NCI-H2081 (cell line): ENCODE measurements at places on chromosomes 6 and 20.

DNA sequence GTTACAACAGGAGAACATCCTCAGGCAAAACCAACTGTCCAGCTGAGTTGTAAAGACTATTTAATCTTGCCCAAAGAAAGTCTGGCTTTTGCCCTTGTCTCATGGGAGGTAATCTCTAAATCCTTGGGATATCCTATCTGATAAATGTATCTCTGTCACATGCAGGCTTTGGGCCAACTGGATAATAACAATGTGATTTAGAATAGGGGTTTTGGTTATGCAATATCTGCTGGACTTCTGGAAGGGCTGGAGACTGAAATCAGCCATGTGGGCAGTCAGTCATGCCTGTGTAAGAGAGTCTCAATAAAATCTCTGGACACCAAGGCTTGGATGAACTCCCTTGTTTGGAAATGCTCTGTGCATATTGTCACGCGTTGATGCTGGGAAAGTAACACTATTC lies 56.3 kb upstream of the PRL start:
- DNase-seq, result no peak

- DNase-seq, result no peak
Measured at GRCh38 chr6:142470421-142470820, 168.6 kb downstream of the ADGRG6 start.

GRCh38 chr20:19903168-19903811 lies 113.9 kb upstream of the NAA20 start:
- DNase-seq, result peak; percentile 28

DNA sequence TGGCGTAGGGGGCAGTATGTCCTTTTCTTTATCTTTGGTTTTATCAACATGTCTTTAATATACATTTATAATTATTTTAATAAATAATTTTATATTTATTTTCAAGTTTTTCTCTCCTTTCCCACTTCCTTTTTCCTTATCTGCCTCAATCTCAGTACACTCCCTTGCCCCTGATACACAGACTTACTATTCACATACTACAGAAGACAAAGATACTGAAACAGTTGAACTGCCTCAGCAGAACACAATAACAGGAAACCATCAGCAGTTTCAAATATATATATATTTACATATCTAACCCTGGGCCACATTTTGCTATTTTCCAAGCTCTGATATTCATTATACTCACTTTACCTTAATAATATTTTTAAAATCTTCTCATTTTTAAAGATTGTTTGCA lies 19.8 kb downstream of the IBTK start:
- no peak for DNase-seq

- no peak for DNase-seq
Measured at GRCh38 chr20:38130687-38131587, 34.1 kb downstream of the TGM2 start.

DNA sequence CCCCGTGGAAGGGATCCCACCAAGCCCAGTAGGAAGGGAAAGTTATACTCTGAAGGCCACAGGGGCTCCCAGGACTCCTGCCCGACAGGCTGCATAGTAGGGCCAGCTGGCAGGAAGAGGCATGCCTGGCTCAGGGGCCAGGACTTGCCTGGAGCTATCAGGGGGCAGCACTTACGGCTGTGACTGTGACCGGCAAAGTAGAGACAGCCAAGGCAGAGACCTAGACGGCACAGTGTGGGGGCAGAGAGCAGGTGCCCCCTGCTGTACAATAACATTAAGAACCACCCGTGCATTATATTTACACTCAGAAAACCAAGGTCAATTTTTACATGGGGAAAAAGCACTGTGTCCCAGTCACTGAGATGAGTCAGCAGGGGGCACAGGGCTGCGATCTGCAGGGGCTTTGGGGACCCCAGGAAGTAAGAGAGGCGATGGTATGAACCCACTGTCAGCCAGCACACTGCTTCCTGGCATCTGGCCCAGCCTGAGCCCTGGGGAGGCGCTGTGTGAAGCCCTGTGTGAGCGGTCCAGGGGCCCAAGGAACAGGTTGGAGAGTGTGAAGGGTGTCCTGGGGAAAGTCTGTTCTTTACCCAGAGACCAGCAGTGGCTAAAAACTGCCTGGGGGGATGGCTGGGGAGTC lies 9.9 kb downstream of the CCDC167 start:
- DNase-seq, result peak; percentile 38

DNA sequence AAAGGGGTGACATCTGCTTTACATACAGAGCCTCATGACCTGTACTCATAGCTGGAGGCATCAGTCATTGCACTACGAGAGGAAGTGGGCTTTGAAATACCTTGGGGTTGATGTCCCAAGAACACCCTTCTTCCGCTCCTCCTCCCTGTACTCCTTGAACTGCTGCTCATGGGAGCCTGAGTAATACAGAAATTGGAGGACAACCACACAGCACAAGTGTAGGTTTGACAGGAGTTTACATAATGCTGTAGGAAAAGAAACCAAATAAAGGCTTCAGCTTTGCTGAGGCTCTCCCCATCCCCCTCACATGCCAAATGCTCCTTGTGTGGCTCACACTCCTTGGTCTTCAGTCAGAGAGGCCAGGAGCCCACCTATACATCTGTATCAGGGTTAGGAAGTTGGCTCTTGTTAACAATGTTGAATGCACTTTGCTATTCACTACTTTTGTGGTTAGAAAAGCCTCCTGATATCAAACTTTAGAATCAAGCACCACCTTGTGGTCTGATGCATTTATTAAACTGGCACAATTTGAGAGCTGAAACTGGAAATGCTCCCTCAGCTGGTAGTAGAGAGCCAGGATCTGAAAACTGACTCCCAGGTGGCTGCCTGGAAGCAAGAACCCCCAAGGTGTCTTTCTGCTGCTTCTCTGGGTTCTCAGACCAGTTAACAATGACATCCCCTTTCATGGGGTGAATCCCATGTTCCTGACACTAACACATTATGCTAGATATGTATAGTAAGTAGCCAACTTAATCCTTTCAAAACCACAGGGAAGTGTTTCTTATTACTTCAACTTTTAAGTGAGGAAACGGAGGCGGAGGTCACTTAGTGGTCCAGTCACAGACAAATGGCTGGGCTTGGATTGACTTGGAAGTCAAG lies 56.2 kb upstream of the EDN1 start:
- DNase-seq, result peak; percentile 74

DNA sequence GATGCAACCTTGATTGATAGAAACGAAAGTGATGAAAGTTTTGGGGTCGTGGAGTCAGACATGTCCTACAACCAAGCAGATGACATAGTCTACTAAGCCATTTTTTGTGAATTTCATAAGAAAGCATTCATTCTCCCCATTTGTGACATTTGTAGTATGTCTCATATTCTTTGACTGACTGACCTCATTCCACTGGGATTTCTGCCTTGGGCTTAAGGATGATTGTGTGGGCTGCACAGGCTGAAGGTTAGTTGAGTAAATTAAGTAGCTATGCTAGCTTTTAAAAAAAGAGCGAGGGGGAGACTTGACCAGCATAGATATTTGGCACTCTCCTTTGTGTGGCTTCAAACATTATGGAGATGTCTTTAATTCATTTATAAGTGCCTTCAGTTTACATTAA lies 28.9 kb downstream of the STMND1 start:
- DNase-seq, result no peak

GRCh38 chr20:37866051-37866450 lies 36.9 kb upstream of the VSTM2L start:
- DNase-seq, result no peak

DNA sequence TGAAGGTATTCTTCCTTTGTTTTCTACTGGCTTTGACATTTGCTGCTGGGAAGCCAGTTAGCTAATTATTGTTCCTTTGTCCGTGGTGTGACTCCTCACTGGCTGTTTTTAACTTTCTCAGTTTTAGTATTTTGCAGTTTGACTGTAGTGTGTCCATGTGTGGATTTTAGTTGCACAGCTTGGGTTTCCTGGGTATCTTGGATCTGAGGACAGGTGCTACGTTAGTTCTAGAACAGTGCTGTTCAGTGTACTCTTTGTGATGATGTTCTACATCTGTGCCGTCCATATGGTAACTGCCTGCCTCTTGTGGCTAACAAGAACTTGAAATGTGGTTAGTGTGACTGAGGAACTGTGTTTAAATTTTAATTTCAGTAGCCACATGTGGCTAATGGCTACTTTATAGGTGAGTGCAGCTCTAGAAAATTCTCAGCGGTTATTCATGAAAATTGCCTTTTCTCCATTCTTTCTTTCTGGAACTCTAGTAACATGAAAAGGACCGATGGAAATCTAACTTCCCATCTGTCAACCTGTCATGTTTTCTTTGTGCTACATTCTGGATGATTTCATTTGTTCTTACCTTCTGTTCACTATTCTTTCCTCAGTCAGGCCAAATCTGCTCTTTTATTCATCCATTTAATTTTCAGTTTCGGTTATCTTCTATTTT lies 7.4 kb downstream of the SNX9 start:
- DNase-seq, result no peak

DNA sequence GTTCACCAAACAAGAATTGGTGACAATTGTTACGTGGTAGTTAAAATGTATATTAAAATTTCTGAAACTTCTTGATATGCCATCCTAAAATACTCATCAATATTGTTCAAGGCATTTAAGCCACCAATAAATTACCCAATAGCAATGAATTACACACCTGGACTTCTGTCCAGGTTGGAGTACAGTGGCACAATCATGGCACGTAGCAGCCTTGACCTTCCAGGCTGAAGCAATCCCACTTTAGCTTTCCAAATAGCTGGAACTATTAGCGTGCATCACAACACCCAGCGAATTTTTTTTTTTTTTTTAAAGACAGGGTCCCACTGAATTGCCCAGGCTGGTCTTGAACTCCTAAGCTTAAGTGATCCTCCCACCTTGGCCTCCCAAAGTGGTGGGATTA lies 17.2 kb downstream of the SRPK1 start:
- DNase-seq, result no peak

GRCh38 chr20:8876366-8876765 lies 192.5 kb upstream of the PLCB4 start:
- DNase-seq, result no peak

- no peak for DNase-seq
Measured at GRCh38 chr6:78845567-78845966, 21.8 kb upstream of the IRAK1BP1 start.

- DNase-seq, result no peak
Measured at GRCh38 chr6:135213616-135214015, 32.5 kb downstream of the MYB start.

DNA sequence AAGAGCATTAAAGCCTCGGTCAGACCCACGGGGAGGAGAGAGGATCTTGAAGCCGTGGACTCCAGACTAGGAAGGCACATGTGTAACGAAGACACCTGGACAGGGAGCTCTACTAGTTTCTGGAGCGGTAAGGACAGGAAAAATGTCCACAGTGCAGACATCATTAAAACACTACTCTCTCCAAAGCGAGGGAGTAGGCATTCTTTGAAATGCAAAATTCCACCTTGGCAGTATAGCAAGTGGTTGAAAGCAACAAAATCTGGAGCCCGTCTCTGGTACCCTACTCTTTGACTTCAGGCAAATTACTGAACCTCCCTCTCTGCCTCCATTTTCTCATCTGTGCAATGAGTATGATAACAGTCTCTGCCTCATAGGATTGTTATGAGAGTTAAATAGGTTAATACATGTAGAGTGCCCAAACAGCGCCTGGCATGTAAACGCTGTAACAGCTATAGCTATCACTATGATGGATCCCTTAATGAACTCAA lies 408 bp upstream of the CRIP3 start:
- no peak for DNase-seq

- no peak for DNase-seq
Measured at GRCh38 chr6:45563041-45563440, 185.3 kb upstream of the SUPT3H start.

DNA sequence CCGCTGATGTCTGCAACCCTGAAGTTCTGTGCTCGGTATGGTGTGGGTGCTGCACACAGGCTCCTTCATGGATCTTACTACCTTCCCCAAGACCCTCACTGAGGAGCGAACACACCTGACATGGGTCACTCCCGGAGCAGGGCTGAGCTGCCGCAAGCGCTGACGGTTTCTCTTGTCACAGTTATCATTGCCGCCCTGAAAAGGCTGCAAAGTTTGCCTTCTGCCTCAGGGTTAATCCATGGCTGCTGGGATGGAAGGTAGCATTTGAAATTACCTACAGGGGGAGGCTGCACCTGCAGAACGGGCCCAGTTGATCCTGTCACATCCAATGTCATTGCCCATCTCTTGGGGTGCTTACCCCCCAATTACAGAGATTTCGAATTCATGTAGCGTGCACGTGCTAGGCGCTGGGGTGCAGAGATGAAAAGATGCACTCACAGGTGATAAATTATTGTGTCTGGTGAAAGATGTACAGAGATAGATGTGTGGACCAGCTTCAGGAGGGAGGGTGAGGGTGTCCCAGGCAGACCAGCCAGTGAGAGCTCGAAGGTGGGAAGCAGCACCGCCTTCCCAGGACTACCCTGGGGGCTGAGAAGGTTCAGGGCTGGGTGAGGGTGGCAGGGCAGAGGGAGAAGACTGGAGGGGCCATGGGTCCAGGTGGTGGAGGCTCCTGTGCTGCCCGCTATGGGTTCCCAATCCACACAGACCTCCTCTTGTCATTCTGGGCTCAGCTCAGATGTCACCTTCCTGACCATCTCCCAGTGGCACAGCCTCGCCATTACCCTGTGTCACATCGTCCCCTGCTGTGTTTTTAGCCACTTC lies 120.1 kb downstream of the SYCP2 start:
- no peak for DNase-seq

DNA sequence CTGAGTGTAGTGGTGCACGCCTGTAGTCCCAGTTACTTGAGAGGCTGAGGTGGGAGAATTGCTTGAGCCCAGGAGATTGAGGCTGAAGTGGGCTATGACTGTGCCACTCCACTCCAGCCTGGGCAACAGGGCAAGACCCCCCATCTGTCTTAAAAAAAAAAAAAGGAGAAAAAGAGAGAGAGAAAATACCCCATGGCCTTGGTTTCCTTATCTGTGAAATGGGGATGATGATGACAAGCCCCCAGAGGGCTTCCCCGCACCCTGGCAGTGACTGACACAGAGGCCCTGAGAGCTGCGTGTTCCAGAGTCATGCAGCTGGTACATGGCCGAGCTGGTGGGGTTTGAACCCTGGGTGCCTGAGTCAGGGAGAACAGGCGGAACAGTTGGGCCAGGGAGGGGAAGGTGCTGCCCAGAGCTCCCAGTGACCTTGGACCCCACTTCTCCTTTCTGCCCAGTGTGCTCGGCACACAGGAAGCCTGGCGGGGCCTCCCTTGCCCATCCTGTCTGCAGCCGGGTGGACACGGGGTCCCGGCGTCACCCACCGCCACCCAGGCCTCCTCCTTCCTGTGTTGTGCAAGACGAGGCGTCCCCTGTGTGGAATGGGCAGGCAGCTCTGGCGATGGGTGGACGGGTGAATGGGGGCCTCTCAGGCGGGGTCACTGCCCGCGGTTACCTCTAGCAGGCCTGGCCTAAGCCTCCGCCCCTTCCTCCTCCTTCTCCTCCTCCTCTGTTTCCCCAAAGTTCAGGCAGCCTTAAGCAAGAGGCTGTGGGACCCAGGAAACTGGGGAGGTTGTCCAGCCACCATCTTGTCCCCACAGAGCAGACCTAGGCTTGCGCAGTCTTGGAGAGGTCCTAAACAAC lies 84.2 kb downstream of the CEBPB start:
- DNase-seq, result no peak

- no peak for DNase-seq
Measured at GRCh38 chr6:56521976-56522375, 120.7 kb downstream of the DST start.

- no peak for DNase-seq
Measured at GRCh38 chr6:80181352-80182081, 75.0 kb downstream of the BCKDHB start.
